ENCODE measurements at places on chromosomes 3 and 15.

GRCh38 chr3:57335283-57335938, 42.9 kb upstream of the ASB14 start:
- DNase-seq, result no peak

DNA sequence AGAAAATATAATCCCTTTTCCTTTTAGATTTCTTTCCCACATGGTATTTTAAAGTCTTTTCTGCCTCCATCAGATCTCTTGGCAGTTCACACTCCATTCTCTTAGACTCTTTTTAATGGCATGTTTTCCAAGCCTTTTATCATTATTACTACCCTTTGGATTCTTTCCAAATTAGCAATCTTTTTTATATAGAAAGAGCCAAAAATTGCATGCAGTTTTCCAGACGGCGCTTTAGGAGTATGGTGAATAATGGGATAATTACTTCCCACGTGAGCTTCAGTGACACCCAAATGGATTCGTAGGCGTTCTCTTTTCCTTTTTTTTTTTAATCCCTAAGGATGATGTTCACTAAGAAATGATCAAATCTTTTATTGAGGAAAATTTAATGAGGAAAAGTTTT, 354.8 kb upstream of the DNAJC19 start:
- no peak for DNase-seq

GRCh38 chr15:76285241-76285825, 25.9 kb downstream of the ETFA start:
- no peak for DNase-seq

DNA sequence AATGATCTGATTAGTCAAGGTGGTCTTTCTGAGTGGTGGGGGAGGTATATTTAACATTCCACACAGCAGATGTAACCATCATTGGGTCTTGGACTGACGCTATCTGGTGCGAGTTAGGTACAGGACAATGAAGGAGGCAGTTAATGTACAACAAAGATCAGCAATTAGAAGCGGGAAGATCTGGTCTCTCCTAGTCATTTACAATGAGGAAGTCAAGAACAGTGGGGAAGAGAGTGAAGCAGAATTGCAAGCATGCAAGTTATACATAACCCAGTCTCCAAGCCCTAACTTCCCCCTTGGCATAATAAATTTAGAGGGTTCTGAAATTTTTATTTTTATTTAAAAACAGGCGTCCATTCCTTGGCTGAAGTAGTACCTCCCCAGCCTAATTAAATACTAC, 14.1 kb downstream of the GPD1L start:
- DNase-seq, result no peak

DNA sequence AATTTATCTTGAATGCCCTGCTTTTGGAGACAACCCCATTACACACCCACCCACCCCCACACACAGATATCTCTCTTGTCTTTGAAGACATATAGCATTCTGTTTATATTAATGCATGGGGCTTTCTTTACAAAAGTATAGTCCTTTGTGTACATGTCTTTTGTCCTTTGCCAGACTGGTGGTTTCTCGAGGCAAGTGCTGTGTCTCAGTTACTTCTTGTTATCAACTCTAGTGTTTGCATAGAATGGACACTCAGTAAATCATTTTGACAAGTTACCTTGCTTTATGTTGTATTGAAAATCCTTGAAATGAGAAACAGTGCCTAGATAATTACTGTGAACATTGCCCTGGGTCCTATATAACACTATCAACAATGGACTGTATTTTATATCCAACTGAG, 33.9 kb downstream of the KBTBD8 start:
- no peak for DNase-seq
